ENCODE measurements at places on chromosomes 4 and X. TPM values are rescaled to one million over a fixed set of nuclear protein-coding genes. Genes with fewer than 3 reads are reported as not detected.

The PHKA2 gene
- total RNA-seq: 9.2 TPM

The RRH gene
- total RNA-seq: not detected

The RIPPLY1 gene
- total RNA-seq: not detected

The C1GALT1C1 gene
- total RNA-seq: 41.1 TPM

The ANXA3 gene
- 31.2 TPM for total RNA-seq

The PCDH10 gene
- 16.9 TPM for total RNA-seq

- DNase-seq: no peak
Observed at GRCh38 chrX:20116087-20116576, 575 bp downstream of the MAP7D2 start.

- DNase-seq: peak; percentile 28
Observed at GRCh38 chrX:63922221-63922620, 137.2 kb upstream of the ARHGEF9 start.

DNA sequence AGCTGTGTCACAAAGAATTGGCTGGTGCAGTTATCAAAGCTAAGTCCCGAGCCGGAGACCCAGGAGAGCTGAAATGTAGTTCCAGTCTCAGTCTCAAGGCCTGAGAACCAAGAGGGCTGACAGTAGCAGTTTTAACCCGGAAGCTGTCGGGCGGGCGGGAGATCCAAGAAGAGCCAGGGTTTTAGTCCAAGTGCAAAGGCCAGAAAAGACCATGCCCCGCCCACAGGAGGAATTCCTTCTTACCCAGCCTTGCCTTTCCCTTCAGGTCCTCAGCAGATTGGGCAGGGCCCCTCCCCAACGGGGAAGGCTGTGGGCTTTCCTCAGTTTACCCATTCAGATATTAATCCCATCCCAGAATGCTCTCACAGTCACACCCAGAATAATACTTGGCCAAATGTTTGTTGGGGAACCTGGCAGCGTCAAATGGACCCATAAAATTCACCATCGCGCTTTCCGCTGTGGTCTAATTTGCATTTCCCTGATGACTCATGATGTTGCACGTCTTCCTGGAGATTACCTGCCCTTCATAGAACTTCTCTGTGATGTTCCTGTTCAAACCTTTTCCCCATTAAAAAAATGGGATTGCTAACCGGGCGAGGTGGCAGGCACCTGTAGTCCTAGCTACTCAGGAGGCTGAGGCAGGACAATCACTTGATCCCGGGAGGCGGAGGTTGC, 16.2 kb downstream of the MAEA start:
- DNase-seq: no peak

DNA sequence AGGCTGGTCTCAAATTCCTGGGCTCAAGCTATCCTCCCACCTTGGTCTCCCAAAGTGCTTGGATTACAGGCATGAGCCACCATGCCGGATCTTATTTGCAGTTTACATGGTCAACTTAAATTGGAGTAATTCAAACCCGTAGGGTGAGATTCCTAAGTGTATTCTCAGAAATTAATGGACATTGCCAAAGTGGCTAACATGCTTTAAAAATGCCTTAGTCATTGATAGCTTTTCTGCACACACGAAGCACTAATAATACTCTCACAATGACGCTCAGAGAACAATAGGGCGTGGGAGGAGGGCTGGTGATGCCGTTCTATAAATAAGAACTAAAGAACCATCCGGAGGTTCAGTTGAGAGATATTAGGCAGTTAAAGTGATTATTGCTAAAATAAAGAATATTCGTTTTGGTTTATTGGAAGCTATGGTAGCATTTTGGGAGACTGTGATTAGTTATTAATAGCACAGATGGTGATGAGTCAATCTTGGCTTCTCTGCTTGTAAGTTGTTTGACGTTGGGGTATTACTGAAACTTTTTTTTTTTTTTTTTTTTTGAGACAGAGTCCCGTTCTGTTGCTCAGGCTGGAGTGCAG, 79.1 kb downstream of the TRAPPC11 start:
- DNase-seq: peak; percentile 87

DNA sequence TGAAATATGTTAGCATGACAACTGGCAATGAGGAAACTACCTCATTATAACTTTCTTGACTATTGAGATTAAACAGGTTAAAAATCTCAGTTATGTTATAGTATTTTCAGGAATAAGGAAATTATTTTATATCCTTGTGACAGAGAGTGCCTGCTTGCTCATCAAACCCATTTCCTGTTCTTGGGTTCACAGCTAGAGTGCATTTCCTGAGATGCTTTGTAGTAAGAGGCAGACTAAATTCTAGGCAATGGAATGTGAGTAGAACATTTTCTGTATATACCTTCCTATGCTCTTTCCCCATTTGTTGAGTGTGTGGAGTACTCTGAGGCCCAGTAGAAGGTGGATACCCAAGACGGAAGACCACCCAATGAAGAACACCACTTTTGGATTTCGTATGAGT, 96.9 kb upstream of the CASK start:
- no peak for DNase-seq

DNA sequence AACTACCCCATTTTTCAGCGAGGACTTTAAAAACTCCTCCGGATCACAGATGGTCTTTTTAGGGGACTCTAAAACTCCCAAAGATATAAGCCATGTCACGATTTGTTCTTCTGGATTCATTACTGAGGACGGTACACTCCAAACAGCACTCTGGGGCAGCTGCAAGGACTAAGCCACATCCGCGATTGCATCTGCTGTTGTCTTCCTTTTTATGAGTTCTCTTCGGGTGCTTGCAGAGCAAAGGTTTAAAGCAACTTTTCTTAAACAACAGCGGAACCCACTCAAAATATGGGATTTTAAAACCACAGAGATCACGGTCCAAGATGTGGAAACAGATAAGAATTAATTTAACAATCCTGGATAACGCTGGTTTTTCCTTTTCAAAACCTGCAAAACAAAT, at the start of gene ARHGEF6:
Gene ARHGEF6 (minus strand): TSS at position 170 of the 400 bp plus-strand sequence. CDS start 50 bp downstream, at position 120.
- peak; percentile 8 for DNase-seq

DNA sequence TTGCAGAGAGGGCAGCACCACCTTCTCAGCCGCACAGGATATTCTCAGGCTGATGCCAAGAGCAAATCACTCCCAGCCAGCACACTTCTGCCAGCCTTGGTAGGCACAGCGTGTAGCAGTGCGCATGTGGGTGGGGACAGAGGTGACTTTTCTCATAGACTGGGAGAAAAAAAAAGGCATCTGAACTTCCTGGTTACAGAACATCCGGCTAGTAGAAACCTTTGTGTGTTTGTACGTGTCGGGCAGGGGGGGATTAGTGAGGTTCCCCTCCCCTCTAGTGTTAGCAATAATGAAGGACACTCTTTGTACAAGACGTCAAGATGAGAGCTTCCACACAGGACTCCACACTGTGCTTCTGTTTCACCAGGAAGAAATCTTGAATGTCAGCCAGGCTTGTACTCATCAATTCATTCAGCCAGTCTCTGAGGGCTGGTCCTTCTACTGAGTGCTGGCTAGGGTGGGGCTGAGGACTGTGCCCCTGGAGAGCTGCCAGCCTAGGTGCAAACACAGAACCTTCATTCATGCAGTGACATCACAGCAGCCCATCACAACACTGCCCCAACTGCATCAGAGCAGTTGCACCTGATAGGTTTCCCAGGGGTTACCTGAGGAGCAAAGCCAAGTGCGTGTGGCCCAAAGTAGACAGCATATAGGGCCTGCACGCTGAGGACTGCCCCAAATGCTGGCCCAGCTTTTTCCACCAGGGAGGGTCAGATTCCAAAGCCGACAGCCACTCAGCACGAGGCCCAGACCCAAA, 34.7 kb downstream of the SLC25A5 start:
- DNase-seq: peak; percentile 45

GRCh38 chrX:143455046-143455445, 62.2 kb downstream of the SPANXN3 start:
- DNase-seq: no peak

DNA sequence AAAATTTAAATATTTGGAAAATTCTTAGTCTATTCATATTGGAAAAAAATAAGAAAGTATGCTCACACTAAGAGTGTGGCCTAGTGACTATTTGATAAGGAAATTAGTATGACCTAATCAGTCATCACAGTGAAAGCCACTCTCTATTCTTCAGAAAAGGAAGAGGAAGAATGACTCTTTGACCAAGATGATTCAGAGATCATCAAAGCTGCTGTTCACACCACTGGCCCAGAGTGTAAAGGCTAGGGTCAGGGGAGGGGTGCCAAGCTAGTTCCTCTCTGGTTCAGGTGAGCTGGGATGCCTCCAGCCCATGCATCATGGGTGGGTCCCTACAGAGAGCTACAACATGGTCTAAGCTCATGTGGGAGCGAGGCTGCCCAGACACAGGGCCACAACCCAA, 396.9 kb upstream of the NDST3 start:
- no peak for DNase-seq

DNA sequence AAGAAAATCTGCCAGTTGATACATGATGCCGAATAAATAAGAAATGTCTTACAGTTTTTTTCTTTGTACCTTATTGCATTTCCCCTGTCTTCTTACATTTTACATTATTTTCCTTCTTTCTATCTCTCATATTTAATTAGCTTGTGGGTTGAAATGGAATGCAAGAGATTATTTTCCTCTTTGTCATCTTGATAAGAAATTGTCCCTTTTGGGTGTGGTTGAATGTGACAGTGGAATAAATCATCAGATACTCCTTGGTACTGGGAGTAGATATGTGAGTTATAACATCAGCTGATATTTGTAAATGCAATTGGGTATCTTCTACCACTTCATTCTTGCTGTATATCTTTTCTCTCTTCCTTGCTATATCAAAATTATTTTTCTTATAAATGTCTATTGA, 997.4 kb downstream of the RAPGEF2 start:
- no peak for DNase-seq

DNA sequence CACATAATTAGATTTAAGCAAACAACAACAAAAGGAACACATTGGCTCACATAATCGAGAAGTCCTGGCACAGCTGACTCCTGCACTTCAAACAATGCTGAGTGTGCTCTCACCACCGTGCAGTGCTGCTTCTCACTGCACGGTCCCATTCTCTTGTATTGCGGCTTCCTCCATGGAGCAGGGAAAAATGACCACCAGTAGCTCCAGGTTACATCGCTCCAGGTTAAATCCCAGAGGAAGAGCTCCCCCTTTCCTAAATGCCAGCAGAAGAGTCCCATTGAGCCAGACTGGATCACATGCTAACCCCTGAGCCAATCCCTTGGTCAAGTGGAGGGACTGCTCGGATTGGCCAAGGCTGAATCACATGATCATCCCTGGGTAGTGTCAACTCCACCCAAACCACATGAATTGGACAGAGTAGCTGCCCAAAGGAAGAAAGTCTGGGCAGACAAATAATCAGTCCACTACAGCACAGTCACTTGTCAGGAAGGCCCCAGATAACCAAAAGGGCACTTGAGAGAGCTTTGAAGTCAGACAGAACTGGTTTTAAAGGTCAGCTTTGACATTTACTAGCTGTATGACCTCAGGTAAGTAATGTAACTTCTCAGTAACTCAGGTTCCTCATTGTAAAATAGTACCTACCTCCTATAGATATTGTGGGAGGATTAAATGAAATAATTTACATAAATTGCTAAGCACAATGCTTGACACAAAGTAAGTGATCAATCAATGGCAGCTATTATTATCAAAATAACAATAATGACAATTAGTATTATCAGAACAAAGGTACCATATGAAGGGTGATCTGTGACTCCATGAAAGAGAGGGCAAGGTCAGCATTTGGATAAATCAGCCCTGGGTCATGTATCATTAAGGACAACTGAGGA, 14.3 kb downstream of the TEC start:
- no peak for DNase-seq

DNA sequence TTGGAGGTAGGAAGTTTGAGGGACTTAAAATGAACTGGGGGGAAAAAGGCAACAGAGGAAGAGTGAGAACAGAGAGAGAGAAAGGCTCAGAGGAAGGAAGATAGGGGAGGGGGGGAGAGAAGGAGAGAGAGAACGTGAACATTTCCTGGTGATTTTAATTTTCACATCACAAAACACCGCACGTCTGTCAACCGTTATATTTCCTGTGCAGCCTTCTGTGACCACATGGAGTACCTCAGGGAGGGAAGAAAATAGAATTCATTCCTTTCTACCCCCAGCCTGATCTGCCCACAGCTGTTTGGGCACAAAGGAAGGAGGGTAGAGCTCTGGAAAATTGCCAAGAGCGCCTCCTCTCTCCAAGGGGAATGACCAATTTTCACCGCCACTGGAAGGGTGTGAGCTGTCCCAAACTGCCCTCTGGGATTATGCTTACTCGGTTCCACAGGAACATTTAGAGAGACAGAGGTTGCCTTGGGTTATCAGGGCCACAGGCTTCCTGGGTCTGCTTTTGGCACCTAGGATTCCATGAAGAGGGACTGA, 135.7 kb upstream of the MAMLD1 start:
- no peak for DNase-seq

DNA sequence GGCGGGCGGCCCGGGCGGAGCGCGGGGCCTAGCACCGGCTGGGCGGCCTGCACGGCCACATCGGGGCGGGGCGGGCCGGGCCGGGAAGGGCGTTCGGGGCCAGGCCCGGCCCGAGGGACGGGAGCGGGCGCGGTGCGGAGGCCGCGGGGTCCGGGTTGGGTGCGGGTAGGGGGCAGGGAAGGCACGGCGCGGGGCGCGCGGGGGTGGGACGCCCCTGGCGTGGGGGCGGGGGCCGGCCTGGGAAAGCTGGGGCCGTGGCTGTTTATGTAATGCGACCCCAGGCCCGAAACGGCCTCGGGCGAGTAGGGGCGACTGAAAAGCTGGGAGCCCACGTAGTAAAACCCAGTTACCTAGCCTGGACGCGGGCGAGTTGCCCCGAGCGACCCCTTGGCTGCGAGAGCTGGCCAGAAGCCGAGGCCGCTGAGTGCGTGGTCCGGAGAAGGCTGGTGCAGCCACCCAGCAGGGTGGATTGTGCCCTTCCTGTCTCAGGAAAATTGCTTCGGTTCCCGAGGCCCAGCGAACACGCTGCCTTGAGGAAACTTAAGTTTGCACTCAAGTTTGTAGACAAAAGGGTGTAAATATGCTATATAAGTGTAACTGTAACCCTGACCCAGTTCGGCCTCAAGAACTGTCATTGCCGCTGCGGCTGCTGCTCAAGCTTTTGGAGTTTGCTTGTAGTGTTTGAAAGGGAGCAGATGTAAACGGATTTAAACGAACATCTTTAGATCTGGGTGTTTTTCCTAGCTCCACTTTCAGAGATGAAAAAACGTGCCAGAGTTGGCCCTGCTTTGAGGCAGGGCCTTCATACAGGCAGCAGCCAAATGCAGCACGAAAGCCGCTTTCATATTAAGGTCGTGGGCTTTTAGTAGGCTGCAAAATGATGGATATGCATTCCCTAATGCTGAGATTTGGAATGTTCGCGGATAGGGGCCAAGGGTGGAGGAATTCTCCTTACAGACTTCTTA, 674 bp downstream of the SEC24B start:
- DNase-seq: peak; percentile 49

DNA sequence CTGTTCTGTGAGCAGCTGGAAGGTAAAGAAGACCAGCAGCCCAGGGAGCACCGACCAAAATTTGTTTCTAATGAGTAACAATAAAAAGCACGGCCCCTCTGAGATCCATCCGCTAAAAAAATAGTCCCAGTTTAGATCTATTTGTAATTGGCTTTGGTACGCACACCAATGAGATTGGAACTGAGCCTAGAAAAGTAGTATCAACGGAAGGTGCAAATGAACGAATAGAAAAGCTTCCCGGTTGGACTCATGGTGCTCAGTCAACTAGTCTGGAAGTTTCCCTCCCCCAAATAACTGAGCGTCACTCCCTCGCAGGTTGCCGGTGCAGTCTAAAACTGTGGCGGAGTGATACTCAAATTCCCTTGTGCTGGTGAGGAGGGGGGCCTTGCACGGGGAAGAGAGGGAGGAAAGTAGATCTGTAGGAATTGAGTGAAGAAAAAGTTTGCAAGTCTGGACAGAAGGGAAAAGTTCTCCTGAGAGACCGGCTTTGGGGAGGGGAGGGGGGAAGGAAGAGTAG, at the start of gene COL4A5:
Gene COL4A5 (plus strand): TSS at position 413 of the 517 bp plus-strand sequence. CDS start 288 bp downstream, outside the sequence.
- DNase-seq: peak; percentile 91

- DNase-seq: no peak
Observed at GRCh38 chr4:85707611-85708010, 232.7 kb downstream of the ARHGAP24 start.

Data from fibroblast of the aortic adventitia (primary cell).